Renal cortex interstitium (tissue), 15 donors: ENCODE measurements at places on chromosomes 7 and 10. TPM values are rescaled to one million over a fixed set of nuclear protein-coding genes. Genes with fewer than 3 reads are reported as not detected.

- DNase-seq, result no peak
These were observed 60.1 kb upstream of the GNA12 start for GRCh38 chr7:2904202-2904601.

DNA sequence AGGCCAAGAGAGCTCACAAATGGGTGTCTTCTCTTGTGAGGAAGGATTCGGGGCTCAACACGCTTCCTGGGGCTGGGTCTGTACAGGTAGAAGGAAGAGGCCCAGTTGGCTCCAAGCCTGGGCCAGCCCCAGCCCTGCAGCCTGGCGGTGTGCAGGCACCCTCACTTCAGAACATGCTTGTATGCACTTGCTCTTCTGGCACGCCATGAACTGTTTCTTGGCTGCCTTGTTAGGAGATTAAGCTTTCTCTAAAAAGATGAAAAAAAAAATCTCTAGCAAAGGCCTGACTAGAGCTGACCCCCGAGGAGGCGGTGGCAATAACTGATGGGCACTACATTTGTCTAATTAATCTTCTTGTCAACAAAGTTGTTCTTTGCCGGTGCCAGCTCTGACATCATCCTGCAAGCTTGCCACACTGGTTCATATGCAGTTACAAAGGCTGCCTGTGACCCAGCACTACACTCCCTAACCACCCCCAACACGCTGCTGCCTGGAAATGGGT is 94.7 kb downstream of the WDR11 start:
- DNase-seq, result no peak

DNA sequence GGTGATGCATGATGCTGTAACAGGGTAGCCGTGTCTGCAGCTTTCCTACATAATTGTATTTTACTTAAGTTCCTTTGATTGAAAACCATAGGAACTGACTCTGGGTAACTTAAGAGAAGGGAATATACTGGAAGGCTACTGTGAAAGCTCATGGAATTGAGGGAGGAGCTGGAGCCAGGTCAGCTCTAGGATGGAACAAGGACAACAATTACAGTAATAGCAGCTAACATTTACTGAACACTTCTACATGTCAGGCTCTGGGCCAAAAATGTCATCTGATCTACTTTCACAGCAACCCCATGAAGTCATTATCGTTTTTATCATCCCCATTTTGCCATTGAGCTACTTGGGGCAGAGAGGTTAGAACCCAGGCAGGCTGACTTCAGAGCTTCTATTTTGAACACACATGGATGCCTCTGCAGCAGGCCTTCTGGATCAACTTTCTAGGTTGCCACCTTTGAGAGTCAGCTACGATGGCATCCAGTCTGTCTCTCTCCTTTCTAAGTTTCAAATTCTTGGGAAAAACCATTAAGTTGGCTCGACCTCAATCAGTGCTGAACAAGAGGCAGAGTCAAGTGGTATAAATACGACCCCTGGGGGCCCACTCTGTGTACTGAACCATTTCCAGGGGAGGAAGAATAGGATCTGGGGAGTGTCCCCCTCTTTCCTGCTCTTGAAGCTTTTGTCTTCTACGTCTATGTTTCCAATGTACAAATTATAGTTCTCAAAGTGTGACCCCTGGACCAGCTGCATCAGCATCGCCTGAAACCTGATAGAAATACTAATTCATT is 272.3 kb upstream of the PLPP4 start:
- DNase-seq, result no peak

DNA sequence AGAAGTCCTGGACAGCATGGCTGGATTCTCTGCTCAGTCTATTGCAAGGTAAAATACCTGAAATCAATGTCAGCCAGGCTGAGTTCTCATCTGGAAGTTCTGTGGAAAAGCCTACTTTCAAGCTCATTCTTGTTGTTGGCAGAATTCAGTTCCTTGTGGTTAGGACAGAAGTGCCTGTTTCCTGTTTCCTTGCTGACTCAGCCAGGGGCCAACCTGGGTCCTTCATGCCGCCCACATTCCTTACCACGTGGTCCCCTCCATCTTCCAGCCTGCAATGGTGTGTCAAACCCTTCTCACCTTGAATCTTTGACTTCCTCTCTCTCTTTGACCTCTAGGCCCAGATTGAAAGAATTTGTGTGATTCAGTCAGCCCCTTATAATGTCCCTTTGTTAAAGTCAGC is 197.1 kb upstream of the STK17A start:
- no peak for DNase-seq

DNA sequence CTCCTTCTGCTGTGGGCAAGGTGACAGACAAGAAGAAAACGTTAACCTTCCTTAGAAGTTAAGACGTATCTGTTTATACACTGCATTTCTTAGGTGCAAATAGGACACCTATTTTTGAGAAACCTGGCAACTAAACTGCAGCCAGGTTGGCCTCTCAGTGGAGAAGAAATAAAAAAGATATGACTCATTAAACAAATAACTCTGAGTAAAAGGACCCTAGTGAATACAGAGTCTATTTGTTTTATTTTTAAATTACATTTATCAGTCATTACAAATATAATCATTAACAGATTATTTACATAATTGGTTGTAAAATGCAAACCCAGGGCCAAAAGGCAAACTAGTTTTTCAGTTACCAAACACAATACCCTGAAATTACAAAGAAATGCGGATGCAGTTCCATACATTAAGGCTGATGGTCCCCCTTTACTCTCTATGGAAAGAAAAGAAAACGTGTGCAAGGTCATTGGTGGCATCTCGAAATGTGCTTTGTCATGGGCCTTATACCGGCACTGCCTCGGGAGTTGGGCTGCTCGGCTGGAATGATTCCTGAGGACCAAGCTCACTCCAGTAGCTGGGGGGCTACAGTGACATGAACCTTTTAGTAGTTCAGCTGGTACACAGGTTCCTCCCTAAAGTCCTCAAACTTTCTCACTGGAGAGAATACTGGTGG is 38.4 kb downstream of the ADRB1 start:
- DNase-seq, result no peak

- no peak for DNase-seq
These were observed 46.7 kb downstream of the COL13A1 start for GRCh38 chr10:69848454-69848853.

- DNase-seq, result no peak
These were observed 288.2 kb downstream of the MAGI2 start for GRCh38 chr7:79165225-79165624.

The CALHM1 gene
- 0.06 TPM for polyA plus RNA-seq

The AGR3 gene
- 0.90 TPM for polyA plus RNA-seq

The AZGP1 gene
- polyA plus RNA-seq, result 67.1 TPM
